ENCODE measurements at places on chromosomes 3 and 15.
A peak's percentile ranks its signal among the peaks of the same experiment; 100 is the strongest.

DNA sequence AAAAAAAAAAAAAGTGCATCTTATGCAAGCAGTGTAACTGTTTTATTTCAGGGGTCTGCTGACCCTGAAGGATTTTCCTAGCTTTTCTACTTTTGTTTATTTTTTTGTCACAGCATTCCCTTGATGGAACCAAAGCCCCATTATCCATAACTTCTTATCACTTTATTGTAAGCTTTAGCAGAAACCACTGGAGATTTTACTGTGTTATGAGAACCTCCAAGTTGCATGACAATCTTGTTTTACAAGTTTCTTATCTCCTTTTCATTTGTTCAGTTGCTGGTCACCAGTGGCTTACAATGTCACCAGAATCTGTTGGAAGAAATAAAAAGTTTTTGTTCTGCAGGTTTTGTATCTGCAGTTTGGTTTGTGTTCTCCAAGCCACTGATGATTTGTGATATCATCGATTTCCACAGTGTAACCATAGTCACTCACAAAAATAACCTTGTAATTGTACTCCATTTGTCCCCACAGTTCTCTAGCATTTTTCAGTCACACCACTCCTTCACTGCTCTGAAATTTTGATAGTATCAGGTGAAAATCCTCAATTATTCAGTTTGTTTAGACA is 660.0 kb downstream of the RBMS3 start:
- no peak for DNase-seq

GRCh38 chr15:50126072-50126471 is 7.0 kb upstream of the ATP8B4 start:
- no peak for DNase-seq

GRCh38 chr3:70565861-70566260 is 253.4 kb upstream of the MDFIC2 start:
- no peak for DNase-seq

DNA sequence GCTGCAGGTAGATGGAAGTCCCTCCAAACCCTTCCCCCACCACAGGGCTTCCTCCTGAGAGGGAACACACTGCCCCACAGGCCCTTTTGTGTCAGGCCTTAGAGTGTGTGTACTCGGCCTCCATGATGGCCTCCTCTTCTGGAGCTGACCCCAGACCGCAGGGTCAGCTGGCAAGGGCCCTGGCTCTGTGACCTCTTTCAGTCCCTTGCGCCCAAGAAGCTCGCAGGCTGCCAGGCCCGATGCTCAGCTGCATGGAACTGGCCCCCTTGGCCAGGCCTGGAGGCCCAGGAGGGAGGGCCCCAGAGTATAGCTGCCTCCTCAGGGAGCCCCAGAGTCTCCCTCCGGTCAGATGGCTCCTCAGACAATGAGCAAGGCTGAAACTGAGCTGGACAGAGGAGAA is 23.4 kb upstream of the ANKDD1A start:
- no peak for DNase-seq

DNA sequence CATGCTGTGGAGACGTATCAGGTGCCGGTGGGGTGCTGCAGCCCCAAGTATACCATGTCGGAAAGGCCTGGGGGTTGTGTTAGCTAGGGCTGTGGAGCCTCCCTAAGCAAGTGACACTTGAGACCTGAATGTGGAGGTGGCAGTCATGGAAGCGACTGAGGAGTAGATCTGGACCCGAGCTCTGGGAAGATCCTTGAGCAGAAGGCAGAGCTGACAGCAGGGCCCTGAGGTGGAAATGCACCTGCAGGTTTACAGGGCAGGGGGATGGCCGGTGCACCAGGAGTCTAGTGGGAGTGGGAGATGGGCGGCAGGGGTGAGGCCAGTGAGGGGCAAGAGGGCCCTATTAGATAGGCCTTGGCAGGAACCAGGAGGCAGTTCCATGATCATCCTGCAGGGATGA is 91.8 kb upstream of the PLXNA1 start:
- no peak for DNase-seq

- DNase-seq, result peak; percentile 30
These were observed 10.2 kb upstream of the GATA2 start for GRCh38 chr3:128503164-128503651.

- DNase-seq, result no peak
These were observed 28.6 kb upstream of the VGLL4 start for GRCh38 chr3:11672363-11672762.

DNA sequence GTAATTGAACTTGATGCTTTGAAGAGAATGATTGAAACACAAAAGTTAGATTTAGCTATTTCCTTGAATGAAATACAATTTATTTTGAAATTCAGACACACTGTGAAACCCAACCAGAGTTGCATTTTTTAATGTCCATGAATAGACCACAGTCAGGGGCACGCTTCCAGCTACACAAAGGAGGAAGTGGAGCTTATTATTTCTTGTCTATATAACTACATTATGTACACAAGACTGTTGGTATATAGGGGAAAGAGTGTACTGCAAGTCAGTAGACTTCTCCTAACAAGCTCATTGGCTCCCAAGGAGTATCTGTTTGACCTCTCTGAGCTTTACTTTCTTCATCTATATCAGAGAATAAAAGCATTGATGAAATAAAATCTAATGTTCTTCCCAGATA is 326.2 kb downstream of the RYR3 start:
- DNase-seq, result no peak

GRCh38 chr3:149374391-149374790 is 3.1 kb downstream of the TM4SF1 start:
- no peak for DNase-seq

- no peak for DNase-seq
These were observed 123.7 kb upstream of the IGSF10 start for GRCh38 chr3:151584566-151584965.

DNA sequence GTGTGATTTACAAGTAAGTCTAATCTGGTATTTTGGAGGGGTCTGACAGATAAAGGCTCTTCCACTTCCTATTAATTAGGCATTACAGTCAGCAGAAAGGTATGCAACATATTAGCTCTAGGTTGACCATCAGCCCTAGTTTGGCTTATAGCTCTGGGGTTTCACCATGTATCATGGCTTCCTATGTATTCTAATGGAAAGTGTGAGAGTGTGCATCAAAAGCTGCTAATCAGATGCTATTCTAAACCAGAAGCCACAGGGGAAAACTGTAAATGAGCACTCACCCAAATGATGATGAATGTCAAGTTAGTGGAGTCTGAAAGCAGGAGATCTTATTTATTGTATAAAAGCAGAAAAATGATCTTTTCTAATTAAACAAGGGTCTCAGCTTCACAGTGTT is 149.2 kb upstream of the MITF start:
- no peak for DNase-seq

All from NCI-H1417 (cell line).